ENCODE measurements at places on chromosomes 13 and 19. TPM values are rescaled to one million over a fixed set of nuclear protein-coding genes. Genes with fewer than 3 reads are reported as not detected.

DNA sequence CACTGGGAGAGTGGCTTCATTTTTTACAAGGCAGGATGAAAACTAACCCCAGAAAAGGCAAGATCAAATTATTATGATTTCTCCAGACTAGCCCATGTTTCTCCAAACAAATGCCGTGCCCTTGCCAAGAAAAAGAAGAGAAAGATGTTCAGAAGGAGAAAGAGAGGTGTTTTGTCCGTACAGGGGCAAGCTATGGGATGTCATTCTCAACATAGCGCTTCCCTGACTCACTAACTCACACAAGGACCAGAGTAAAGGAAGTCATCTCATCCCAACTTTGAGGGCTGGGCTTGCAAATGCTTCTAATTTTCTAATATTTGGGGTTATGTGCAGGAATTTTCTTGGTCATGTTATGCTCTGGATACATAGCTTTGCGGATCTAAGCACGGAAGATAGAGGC is 224.2 kb upstream of the MAB21L1 start:
- DNase-seq: no peak
- H3K4me1 ChIP-seq: peaks cover 8% of the 10 kb centered on the region

The KCNRG gene
- not detected for total RNA-seq

DNA sequence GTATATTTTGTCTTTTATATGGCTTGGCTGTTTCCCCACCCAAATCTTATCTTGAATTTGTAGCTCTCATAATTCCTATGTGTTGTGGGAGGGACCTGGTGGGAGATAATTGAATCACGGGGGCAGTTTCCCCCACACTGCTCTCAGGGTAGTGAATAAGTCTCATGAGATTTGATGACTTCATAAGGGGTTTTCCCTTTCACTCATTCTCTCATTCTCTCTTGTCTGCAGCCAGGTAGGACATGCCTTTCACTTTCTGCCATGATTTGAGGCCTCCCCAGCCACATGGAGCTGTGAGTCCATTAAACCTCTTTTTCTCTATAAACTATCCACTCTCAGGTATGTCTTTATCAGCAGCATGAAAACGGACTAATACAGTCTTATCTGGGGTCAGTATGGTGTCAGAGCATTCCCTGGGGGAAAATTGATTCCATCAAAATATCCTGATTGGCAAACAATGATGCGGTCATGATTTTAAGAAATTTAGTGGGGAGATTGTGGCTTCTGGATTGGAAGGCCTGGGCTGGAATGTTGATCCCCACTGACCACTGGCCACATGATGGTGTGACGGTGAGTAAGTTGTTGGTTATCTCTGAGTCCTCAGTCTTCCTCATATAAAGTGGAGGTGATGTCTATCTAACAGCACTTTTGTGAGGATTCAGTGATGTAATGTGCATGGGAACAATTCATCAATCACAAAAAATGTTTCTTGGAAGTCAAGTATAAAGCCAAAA is 27.5 kb upstream of the ANKRD10 start:
- DNase-seq: no peak
- H3K27me3 ChIP-seq: no peaks in the 10 kb centered on the region
- H3K4me1 ChIP-seq: peaks cover 17% of the 10 kb centered on the region
- H3K4me3 ChIP-seq: no peak overlapping the region
- H3K27ac ChIP-seq: no peak overlapping the region

The DGKH gene
- total RNA-seq: 10.9 TPM

The EDNRB gene
- not detected for total RNA-seq

DNA sequence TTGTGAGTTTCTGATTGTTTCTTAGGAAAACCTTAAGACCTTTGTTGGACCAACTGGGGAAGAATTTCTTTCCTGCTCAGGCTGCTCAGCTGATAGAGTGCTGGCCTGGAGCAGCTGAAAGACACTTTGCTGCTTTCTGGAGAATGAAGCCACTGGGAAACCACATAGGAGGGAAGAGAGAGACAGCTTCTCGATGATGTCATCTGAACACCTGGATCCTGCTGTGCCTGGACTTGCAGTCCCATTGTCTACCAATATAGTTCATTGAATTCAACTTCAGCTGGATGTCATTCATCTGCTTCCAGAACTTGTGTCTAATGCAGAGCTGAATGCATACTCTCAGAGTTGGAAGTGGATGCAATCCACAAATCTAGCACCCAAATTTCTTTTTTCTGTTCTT is 34.3 kb upstream of the TSHZ3 start:
- no peaks in the 10 kb centered on the region for H3K4me1 ChIP-seq
- H3K27ac ChIP-seq: no peak overlapping the region
- peaks cover 27% of the 10 kb centered on the region for H3K27me3 ChIP-seq
- H3K36me3 ChIP-seq: no peaks in the 10 kb centered on the region
- no peak overlapping the region for H3K4me3 ChIP-seq
- no peak for DNase-seq

DNA sequence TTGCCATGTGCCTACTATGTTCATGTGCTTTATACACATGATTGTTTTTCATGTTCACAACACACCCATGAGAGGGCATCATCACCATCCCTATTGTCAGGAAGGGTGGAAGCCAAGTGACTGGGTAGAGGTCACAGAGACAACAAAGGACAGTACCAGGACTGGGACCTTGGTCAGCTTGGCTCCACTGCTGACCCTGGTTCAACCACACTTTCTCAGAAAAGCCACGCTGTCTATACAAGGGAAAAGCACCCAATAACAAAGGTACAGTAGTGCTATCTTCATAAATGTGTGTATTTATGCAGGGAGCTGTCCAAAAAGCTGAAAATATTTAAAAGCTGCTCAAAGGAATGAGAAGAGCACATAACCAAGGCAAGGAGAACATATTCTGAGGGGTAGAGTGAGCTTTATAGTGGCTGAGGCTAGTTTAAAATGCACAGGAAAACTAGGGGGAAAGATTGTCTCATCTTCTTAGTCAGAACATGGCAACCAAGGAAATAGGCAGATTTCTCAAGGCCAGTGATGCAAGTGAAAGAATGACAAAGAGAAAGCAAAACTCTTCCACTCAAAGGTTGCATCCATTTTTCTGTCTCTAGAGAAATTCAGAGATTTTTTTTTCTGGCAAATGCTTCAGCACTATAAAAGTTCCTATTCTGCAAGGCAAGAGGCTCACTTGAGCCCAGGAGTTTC is 415.0 kb downstream of the FOXO1 start:
- no peaks in the 10 kb centered on the region for H3K27me3 ChIP-seq
- H3K36me3 ChIP-seq: no peaks in the 10 kb centered on the region
- H3K4me1 ChIP-seq: peaks cover 18% of the 10 kb centered on the region
- no peak overlapping the region for H3K27ac ChIP-seq

GRCh38 chr13:36251017-36251416 is 36.7 kb upstream of the SOHLH2 start:
- no peak for DNase-seq
- no peaks in the 10 kb centered on the region for H3K36me3 ChIP-seq
- H3K27me3 ChIP-seq: no peaks in the 10 kb centered on the region
- no peak overlapping the region for H3K27ac ChIP-seq

DNA sequence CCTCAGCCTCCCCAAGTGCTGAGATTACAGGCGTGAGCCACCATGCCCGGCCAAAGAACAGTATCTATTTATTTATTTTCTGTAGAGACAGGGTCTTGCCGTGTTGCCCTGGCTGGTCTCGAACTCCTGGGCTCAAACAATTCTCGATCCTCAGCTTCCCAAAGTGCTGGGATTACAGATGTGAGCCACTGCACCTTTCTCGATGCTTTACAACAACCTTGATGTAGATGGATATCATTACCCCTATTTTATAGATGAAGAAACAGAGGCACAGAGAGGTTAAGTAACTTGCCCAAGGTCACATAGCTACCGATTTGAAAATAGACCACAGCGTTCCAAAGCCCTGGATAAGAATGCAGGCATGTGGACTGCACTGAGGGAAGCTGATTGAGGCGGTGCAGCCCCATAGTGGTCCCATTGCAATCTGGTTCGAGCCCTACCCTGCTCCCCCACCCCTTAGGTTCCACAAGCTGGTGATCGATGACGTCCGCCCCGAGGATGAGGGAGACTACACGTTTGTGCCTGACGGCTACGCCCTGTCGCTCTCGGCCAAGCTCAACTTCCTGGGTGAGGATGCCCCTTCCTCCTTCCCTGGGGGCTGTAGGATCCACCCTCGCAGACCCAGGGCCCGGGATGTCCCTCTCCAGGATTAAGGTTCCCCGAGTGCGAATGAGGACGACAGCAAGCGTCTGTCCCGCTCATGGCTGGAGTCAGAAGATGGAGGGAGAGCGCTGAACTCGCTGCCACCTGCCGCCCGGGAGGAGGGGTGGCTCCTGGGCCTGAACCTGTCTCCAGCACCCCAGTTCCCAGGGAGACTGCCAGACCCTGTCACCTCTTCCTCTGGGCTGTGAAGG is 17.9 kb downstream of the MYBPC2 start:
- peaks cover 83% of the 10 kb centered on the region for H3K27me3 ChIP-seq
- no peaks in the 10 kb centered on the region for H3K4me1 ChIP-seq
- H3K4me3 ChIP-seq: no peak overlapping the region
- no peaks in the 10 kb centered on the region for H3K36me3 ChIP-seq
- DNase-seq: no peak

DNA sequence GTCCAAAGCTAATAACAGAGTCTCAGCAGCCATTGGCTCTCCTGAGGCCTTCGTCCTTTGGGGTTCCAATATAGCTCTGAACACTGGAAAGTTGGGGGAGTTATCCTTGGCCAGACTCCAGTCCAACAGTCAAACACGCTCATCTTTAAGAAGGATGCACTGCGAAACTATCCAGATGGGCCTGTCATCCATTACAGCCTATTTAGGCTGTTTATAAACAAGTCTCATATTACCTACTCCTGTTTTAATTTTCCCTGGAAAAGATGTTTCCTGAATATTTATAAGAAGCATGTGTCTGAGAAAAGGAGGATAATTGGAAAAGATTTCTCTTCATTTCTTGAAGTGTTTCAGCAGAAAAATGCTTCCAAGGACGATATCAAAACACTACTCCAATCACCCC is 170.7 kb downstream of the DCT start:
- H3K36me3 ChIP-seq: no peaks in the 10 kb centered on the region
- H3K4me3 ChIP-seq: no peak overlapping the region
- no peak overlapping the region for H3K27ac ChIP-seq
- H3K4me1 ChIP-seq: no peaks in the 10 kb centered on the region
- H3K27me3 ChIP-seq: no peaks in the 10 kb centered on the region

The IER2 gene
- 95.5 TPM for total RNA-seq

DNA sequence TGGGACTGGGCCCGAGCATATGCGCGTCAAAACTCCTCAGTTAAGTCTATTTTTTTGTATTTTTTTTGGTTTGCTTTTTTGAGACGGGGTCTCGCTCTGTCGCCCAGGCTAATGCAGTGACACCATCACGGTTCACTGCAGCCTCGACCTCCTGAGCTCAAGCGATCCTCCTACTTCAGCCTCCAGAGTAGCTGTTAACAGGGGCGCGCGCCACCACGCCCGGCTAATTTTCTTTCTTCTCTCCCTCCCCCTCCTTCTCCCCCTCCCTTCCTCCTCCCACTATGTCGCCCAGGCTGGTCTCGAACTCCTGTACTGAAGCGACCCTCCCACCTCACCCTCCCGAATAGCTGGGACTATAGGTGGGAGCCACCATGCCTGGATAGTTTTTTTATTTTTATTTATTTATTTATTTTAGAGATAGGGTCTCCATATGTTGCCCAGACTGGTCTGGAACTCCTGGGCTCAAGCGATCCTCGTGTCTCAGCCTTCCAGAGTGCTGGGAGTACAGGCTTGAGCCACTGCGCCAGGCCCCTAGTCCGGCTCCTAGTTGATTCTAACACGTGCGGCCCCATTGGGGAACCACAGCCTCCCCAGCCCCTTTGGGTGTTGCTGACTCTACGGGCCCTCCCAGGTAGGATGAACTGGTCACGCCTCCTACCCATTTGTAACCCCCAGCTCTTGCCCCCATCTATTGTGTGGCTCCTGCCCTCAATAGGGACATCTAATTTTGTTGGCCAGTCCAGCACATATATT is 806 bp upstream of the ZNF837 start:
- H3K36me3 ChIP-seq: no peaks in the 10 kb centered on the region
- H3K4me3 ChIP-seq: peak overlapping the region; percentile 92
- no peak overlapping the region for H3K27ac ChIP-seq
- no peaks in the 10 kb centered on the region for H3K27me3 ChIP-seq
- no peak for DNase-seq

DNA sequence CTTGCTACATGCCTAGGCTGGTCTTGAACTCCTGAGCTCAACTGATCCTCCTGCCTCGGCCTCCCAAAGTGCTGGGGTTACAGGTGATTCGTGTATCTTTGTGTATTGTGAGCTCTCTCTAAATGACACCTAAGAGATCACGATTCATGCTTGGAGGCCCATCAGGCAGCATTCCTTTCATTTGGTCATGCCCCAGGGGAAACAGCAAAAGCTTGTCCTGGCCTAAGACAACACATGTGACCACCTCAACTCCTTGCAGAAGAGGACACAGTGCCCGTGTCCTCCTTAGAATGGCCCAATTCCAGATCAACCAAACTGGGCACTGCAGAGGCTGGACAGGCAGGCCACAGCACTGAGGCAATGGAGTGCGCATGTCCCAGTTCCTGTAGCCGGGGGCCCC is 32.5 kb downstream of the ZC3H4 start:
- no peaks in the 10 kb centered on the region for H3K27me3 ChIP-seq
- H3K36me3 ChIP-seq: peaks cover 21% of the 10 kb centered on the region
- no peak overlapping the region for H3K4me3 ChIP-seq
- H3K4me1 ChIP-seq: peaks cover 5% of the 10 kb centered on the region

- H3K27me3 ChIP-seq: no peaks in the 10 kb centered on the region
- no peak overlapping the region for H3K27ac ChIP-seq
- DNase-seq: no peak
- H3K4me1 ChIP-seq: no peaks in the 10 kb centered on the region
These were observed 420.4 kb downstream of the NDFIP2 start for GRCh38 chr13:79901336-79901735.

DNA sequence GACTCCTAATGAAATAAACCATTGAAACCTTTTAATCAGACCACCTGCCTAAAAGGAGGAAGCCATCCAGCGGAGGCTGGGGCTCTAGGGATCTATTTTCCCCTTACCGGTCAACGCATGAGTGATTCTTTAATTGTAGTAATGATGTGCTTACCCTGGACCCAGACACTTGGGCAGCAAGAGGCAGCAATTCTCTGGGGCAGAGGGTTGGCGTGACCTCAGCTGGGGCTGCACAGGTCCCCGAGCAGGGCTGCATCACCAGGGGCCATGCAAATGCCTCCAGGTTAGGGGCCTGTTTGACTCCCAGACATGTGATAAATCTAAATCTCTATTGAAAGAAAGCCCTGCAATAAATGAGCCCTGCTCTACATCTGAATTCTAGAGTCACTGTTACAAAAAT is 194.2 kb upstream of the TSHZ3 start:
- H3K4me3 ChIP-seq: no peak overlapping the region
- H3K27me3 ChIP-seq: peaks cover 10% of the 10 kb centered on the region

GRCh38 chr13:35785576-35786303 is 309.3 kb upstream of the MAB21L1 start:
- no peaks in the 10 kb centered on the region for H3K27me3 ChIP-seq
- no peak overlapping the region for H3K27ac ChIP-seq
- H3K36me3 ChIP-seq: no peaks in the 10 kb centered on the region
- peaks cover under 1% of the 10 kb centered on the region for H3K4me1 ChIP-seq
- H3K4me3 ChIP-seq: no peak overlapping the region

All from PC-9 (cell line).